Naive thymus-derived CD8-positive, alpha-beta T cell (primary cell): ENCODE measurements at places on chromosomes 16 and 17.
A peak's percentile ranks its signal among the peaks of the same experiment; 100 is the strongest.

- no peak for DNase-seq
Observed at GRCh38 chr17:28239271-28239624, 79.8 kb upstream of the TMEM97 start.

GRCh38 chr16:72936408-72936807 is 111.5 kb downstream of the ZFHX3 start:
- no peak for DNase-seq

- DNase-seq, result peak; percentile 19
Observed at GRCh38 chr17:35243561-35244340, 879 bp downstream of the SLFN5 start.

DNA sequence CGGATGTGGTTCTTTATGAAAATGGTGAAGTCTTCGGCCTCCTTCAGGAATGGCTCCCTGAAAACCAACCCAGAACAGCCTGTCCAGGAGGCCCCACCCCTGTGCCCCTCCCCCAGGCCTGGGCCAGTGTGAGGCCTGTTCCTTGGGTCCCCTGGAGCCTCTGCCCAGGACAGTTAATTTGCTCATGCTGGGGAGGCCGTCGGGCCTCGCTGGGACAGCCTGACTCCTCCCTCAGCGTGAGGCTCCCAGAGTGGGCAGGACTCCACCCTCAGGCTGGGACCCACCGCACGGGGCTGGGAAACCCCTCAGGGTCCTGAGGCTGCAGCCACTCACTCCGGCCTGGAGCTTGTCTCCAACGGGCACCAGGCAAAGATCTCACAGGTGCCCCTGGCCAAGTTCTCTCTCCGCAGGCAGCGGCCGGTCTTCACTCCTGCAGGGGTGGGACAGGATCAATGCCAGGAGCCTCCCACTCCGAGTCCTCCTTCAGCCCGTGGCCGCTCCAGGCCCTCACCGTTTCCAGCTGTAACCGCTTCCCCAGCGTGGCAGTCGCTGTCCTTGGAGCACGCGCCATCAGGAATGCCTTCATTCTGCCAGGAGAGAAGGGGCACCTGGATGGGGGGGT is 5.8 kb downstream of the P2RX5 start:
- no peak for DNase-seq

DNA sequence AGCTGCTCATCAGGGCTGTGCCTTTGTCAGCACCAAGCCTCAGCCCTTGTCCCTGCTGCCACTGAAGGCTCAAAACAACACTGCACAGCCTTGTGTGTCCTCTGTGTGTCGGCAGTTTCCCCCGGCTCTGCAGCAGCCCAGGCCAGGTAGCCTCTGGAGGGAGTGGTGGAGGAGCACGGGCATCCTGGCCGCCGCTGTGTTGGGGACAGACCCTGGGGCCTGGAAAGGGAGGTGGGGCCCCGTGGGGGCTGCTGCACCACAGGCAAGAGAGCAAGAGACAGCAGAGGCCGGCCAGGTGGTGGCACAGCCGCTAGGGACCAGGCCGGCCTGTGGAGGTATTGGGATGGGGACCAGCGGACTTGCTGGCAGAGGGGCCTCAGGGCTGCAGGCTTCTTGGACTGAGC is 96.9 kb upstream of the ZNF750 start:
- DNase-seq, result no peak

DNA sequence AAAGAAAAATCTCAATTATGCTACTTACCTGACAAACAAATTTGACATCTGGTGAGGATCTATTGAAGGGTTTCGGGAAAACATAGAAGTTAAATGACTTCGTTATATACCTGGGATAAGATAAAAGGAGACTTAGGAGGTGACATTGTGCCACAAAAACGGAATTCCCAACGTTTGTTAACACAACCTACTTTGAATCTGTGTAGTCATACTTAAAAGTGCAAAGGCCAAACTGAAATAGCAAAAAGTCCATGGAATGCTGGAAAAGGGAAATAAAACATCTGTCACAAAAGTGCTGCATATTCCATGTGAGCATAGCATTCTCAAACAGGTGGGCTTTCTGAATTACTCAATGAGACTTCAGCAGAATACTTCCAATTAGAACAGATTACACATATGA is 3.0 kb downstream of the PARN start:
- no peak for DNase-seq

DNA sequence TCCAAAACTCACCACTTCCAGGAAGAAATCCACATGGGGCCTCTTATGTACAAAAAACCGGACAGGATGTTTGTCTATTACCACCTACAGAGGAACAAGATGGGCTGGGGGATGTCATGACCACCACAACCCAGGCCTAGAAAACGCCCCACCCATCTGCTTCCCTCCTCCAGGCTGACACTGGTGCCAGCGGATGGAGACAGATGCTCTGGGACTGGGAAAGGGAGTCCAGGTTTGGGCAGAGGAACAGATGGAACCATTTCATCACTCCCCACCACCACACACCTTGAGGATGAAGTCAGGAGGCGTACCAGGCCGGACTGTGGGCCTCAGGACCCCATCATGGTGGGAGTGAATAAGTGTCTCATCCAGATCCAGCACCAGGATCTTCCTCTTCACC is 4.5 kb upstream of the GABARAP start:
- DNase-seq, result no peak

- DNase-seq, result no peak
Observed at GRCh38 chr16:19281246-19281645, 4.3 kb upstream of the CLEC19A start.

- no peak for DNase-seq
Observed at GRCh38 chr17:17877529-17878358, 41.0 kb upstream of the SREBF1 start.

DNA sequence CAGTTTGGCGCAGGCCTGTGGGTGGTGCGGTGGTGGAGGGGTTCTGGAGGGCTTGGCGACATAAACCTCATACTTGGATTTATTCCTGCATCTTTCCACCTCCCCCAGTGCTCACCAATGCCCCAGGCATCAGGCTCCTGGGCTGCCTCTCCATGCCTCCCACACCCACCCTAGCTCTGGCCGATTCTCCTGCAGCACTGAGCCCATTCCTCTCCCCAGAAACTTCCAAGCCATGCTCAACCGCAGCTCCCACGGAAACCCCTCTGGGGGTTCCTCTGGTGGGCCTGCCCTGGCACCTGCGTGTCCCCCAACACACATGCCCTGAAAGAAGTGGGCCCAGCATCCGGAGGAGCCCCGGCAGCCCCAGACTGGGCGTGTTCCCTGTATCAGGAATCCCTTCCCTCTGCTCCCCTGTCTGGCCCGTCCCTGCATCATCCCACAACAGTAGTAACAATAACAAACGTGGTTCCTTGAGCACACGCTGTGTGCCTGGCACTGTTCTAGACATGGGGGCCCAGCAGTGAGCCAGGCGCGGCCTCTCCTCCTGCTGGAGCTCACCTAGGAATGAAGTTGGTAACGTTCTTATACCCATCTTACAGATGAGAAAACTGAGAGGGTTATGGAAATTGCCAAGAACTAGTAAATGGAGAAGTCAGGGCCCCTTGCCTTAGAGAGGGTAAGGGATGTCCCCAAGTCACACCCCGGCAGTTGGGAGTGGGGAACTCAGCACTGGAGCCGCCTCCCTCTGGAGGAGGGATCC is 2.3 kb downstream of the PRSS21 start:
- DNase-seq, result peak; percentile 43

DNA sequence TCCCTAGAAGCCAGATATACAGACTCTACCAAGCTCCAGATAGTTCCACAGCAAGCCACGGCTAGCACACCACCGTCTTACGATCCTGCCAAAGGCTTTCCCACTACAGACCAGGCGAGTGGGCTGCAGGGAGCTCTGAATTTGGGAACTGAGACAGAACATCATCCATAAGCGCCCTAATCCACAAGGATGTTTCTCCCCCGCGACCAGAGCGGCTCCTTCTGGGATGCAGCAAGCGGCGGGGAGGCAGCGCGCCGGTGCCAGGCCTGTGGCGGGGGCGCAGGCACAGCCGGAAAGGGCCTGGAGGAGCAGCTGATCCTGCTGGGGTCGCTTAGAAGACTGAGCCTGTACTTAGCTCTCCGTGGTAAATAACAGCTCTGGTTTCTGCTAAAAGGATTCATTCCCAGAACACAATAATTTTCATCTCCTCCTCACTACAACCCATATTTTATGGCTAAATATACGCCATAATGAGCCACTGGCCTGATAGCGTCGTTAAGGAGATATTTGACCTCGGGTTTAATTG is 16.2 kb upstream of the FOXF1 start:
- no peak for DNase-seq

DNA sequence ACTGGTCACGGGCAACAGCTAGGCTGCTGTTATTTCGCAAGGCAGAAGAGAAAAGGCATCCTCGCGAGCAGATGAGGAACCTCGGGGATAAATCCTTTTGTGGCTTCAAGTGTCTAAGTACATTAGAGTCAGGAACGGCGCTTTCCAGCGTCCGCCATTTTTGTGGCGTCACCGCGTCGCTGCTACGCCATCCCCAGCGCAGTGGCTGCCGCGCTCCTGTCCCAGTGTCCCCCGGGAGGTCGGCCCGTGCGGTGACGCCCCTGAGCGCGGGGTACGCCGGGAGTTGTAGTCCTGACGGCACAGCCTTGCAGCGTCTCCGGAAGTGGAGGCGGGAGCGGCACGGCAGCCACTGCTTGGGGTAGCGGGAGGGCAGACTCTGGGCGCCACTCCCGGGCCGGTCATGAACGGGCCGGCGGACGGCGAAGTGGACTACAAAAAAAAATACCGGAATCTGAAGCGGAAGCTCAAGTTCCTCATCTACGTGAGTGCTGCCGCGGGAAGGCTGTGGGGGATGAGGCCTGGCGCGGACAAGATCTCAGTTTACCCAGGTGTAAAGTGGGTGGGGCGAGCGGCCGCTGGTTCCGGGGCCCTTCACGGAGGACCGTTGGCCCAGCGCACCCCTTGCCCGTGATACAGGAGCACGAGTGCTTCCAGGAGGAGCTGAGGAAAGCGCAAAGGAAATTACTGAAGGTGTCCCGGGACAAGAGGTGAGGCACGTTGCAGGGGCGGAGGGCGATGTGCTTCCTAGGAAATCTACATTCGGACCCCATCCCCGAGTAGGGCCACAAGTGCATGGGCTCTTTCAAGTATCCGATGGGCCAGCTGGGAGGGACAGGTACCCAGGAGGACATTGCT is at the start of gene INO80E:
Gene INO80E (plus strand): TSS at position 331 of the 855 bp plus-strand sequence. CDS start 70 bp downstream, at position 401.
- peak; percentile 98 for DNase-seq

- no peak for DNase-seq
Observed at GRCh38 chr16:13835387-13835786, 84.6 kb upstream of the ERCC4 start.

DNA sequence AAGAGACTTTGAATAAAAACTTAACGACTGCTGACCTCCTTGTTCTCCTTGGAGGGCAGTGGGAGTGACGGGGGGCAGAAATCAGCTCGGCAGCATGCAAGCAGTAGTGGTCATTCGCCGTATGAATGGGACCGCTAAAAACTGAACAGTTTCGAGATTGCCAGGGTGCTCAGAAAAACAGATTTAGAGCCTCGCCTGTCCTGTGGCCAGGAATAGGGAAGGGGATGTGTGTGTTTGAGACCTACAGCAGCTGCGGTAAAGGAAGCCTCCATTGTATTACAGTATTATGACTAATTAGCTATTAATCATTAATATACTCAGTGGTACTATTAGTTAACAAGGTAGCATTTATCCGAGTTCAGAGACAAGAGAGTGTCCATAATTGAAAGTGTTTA is 670 bp upstream of the ZNF652 start:
- DNase-seq, result no peak

GRCh38 chr17:44389281-44389680 is at the start of gene ITGA2B:
TSS of gene ITGA2B (minus strand) at chr17:44389649. CDS start at chr17:44389473, 176 bp downstream.
- DNase-seq, result no peak

DNA sequence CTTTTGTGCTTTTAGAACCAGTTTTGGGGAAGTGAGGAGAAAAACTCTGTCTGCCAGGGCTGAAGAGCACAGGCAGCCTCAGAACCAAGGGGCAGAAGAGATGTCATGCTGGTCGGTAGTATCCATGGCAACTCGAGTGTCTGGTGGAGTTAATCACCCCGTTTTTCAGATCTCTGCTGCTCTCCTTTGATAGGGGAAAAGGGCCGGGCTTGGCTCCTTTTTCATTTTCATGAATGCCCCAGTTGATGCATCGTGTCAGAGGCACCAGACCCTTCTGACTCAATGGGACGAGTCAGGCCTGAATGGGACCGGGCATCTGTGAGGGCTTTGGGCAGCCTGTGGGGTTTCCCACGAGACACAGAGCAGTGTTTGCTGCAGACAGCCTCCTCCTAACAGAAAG is 304.6 kb downstream of the ABCC12 start:
- DNase-seq, result no peak

- no peak for DNase-seq
Observed at GRCh38 chr16:29777576-29778350, at the start of gene ZG16. TSS of gene ZG16 (plus strand) at chr16:29778256. CDS start at chr16:29779267, 1,011 bp downstream.

DNA sequence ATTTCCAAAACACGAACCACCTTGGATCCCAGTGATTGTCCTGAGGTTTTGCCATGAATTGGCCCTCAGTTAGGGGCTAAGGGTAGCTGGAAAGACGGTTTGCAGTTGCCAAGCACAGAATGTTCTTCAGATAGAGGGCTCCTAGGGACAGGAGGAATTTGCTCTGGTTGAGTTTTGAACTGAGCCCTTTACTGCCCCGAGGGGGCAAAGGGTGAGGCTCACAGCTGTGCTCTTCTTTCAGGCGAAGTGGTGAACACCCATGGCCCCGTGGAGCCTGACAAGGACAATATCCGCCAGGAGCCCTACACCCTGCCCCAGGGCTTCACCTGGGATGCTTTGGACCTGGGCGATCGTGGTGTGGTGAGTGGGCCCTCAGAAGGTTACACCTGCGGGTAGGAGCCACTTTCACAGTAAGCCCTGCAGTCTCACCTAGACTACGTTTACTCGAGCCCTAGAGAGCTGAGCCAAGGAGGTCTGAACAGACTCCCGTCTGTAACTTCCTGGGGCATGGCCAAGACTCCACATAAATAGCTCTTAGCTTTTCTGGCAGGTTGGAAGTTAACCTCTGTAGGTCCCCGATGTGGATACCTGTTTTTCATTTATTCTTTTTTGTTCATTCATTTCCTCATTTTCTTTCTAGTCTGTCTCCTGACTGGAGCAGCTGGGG is 32.5 kb downstream of the NMT1 start:
- no peak for DNase-seq

DNA sequence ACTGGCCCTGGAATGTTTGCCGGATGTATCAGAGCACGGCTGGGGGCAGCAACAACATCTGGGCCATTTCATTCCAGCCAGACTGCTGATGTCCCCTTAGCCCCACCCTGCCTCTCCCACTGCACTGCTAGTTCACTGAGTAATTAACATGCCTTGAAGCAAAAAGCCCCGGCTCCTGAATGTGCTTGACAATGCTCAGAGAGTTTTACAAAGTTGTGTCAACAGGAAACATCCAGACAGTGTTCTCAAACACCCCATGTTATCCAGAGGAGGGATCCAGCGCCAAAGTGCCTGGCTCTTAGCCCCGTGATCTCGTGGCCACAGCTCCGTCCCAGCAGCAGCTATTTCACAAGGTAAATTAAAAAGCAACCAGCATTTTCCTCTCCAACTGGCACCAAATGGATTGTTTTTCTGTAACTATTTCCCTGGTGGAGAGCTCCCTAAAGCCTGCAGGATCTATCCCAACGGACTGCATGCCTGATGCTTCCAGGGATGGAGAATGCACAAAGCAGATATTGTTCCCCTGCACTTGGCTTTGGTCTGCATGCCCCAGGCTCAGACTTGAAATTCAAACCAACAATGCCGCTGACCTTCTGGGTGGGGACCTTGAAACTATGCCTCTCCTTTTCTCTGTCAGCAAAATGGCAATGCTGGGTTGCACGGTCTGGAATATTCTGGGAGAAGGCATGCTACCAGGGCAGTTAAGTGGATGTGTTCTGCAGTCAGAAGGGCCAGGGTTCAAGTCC is 115.6 kb upstream of the CDH5 start:
- no peak for DNase-seq

- DNase-seq, result no peak
Observed at GRCh38 chr17:20852239-20852989, 190.4 kb downstream of the USP22 start.

- DNase-seq, result peak; percentile 44
Observed at GRCh38 chr16:2339521-2340484, 725 bp downstream of the ABCA3 start.

- DNase-seq, result no peak
Observed at GRCh38 chr16:13554005-13554404, 365.9 kb upstream of the ERCC4 start.
